ENCODE measurements at places on chromosomes 7 and 10. TPM values are rescaled to one million over a fixed set of nuclear protein-coding genes. Genes with fewer than 3 reads are reported as not detected.

Gene DRGX
- total RNA-seq, result not detected

Gene VTI1A
- 13.3 TPM for total RNA-seq

Gene MAGI2
- 0.48 TPM for total RNA-seq

Gene ENTPD1
- total RNA-seq, result not detected

Gene ZC3HAV1L
- 4.8 TPM for total RNA-seq

Gene PHYH
- 30.8 TPM for total RNA-seq

Gene CLDN4
- 6.1 TPM for total RNA-seq

Gene CFAP70
- total RNA-seq, result 0.07 TPM

Gene FLNC
- 5.7 TPM for total RNA-seq

Gene AHR
- 7.3 TPM for total RNA-seq

Gene FUOM
- total RNA-seq, result 17.3 TPM

Gene KAZALD1
- total RNA-seq, result 3.0 TPM

Gene SPDYE11
- not detected for total RNA-seq

Gene CUX1
- 47.1 TPM for total RNA-seq

Gene TMEM26
- 0.06 TPM for total RNA-seq

Gene RBAK
- 5.5 TPM for total RNA-seq

Gene ASAH2B
- total RNA-seq, result 5.3 TPM

Gene BLNK
- total RNA-seq, result 0.07 TPM

Gene AOAH
- not detected for total RNA-seq

Gene LEP
- total RNA-seq, result not detected

Gene FXYD4
- total RNA-seq, result not detected

Gene H2BK1
- not detected for total RNA-seq
